Uterus (tissue), 4 donors: ENCODE measurements at places on chromosomes 5 and 9.

DNA sequence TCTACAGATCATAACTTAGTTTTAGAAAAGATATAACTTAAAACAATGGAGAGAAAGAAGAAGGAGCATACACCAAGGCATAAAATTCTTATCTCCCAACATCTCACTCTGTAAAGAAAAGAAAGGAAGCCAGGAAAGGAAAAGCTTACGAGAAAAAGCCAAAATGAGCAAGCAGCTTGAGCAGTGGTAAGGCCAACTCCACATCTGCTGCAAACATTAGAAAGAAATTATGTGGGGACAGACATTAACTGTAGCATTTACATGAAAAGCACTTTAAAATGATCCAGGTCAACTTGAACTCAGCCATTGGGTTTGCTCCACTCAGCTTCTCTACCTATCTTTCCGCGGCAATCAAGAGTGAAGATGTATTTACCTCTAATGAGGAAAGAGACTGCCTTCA is 176.9 kb downstream of the BNC2 start:
- H3K27ac ChIP-seq = no peak overlapping the region
- H3K4me3 ChIP-seq = no peak overlapping the region
- no peaks in the 10 kb centered on the region for H3K36me3 ChIP-seq
- DNase-seq = no peak
- H3K27me3 ChIP-seq = no peaks in the 10 kb centered on the region
- H3K4me1 ChIP-seq = no peaks in the 10 kb centered on the region

DNA sequence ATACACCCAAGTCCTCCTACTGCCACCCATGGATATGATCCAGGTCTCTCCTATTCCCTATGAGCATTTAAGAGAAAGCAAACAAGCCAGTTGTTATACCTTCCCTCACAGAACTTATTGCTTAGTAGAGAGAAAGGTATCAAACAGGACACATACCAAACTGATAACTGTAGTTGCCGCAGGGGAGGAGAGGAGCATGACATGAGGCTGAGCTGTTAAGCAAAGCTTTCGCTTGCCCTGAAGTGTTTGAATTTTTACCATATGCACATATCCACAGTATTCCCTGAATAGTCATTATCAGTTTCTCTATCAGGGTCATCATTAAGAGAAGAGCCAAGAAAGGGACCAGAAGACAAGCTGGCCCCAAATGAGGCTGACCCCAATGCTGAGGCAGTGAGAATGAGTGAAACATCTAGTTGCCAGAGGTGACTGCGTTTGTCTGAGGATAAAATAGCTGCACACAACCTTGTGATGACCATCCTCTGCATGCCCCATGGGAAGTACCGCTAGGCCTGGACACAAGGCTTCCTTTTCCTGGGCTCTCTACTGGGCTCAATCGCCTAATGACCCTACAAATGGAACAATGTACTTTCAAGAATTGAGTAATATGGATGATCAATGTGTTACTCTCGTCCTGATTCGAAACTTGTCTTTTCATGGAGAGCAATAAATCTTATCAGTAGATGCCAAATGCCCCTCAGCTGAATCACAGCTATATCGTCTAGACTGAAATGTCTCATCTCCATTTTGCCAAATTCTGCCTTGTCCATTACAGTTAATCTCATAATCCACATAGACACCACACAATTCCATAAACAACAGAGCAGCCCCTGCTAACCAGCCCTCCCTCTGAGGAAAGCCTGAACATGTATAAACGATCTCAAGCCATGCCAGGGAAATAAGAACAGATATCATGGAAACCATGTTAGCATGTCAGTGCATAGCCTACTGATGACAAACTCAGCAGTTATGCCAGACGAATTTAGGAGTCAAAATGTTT is 4.3 kb upstream of the IFNK start:
- H3K4me3 ChIP-seq = no peak overlapping the region
- no peak overlapping the region for H3K27ac ChIP-seq
- H3K27me3 ChIP-seq = no peaks in the 10 kb centered on the region
- DNase-seq = no peak
- H3K36me3 ChIP-seq = no peaks in the 10 kb centered on the region
- H3K4me1 ChIP-seq = peaks cover 6% of the 10 kb centered on the region

- no peaks in the 10 kb centered on the region for H3K27me3 ChIP-seq
- H3K4me3 ChIP-seq = no peak overlapping the region
- no peak for DNase-seq
Observed at GRCh38 chr9:91411096-91411771, 12.4 kb downstream of the NFIL3 start.

DNA sequence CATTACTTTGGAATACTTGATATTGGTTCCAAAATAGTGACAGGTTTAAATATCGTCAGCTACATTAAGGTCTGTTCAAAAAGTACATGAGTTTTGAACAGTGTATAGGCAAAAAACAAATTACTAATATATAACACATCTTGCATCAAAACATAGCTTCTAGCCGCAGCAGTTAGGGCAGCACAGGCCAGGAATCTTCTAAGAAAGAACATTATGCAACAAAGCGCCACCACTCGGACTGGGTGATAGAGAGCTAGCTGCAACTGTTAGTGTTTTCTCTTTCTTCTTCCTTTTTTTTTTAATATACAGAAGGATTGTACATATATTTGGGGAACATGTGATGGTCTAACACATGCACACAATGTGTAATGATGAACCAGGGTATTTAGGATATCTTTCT is 504.5 kb downstream of the NR2F1-AS1 start:
- H3K36me3 ChIP-seq = no peaks in the 10 kb centered on the region
- H3K27ac ChIP-seq = no peak overlapping the region
- H3K4me3 ChIP-seq = no peak overlapping the region
- no peak for DNase-seq
- H3K27me3 ChIP-seq = no peaks in the 10 kb centered on the region
- H3K4me1 ChIP-seq = no peaks in the 10 kb centered on the region

- H3K4me3 ChIP-seq = no peak overlapping the region
- no peak overlapping the region for H3K27ac ChIP-seq
- no peaks in the 10 kb centered on the region for H3K36me3 ChIP-seq
- no peaks in the 10 kb centered on the region for H3K4me1 ChIP-seq
- no peaks in the 10 kb centered on the region for H3K27me3 ChIP-seq
- no peak for DNase-seq
Observed at GRCh38 chr5:96721351-96721977, 59.3 kb downstream of the CAST start.

- H3K27ac ChIP-seq = no peak overlapping the region
- no peak overlapping the region for H3K4me3 ChIP-seq
- no peaks in the 10 kb centered on the region for H3K4me1 ChIP-seq
- DNase-seq = no peak
- no peaks in the 10 kb centered on the region for H3K27me3 ChIP-seq
- no peaks in the 10 kb centered on the region for H3K36me3 ChIP-seq
Observed at GRCh38 chr5:112333331-112333781, 85.7 kb downstream of the EPB41L4A start.

DNA sequence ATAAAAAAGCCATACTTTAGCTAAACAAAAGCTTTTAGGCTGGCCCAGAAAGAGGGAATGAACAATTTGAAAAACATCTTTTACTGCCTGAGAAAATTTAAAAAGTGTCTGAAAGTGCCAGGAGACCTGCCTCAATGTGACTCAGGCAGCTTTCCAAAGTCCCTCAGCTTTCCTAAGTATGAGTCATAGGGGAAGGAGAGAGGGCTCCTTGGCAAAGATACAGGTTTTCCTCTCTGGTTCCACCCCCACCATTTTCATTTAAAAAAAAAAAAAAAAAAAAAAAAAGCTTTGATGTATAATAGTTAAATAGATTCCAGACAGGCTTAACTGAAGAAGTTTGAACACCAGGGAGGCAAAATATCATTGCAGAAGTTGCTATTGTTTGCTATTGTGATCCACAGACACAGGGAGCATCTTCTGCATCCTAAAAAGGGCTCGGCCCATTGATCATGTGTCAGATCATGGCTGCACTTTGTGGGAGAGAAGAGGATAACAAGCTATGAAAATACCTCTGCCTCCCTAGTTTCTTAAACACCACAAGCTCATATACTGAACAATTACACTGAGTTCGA is 71.5 kb downstream of the MRPS27 start:
- peak overlapping the region; percentile 81 for H3K27ac ChIP-seq
- DNase-seq = peak; percentile 44
- no peaks in the 10 kb centered on the region for H3K27me3 ChIP-seq
- H3K36me3 ChIP-seq = no peaks in the 10 kb centered on the region

- no peak for DNase-seq
- H3K4me1 ChIP-seq = no peaks in the 10 kb centered on the region
- no peaks in the 10 kb centered on the region for H3K27me3 ChIP-seq
Observed at GRCh38 chr9:20995616-20996015, 35.8 kb downstream of the HACD4 start.

DNA sequence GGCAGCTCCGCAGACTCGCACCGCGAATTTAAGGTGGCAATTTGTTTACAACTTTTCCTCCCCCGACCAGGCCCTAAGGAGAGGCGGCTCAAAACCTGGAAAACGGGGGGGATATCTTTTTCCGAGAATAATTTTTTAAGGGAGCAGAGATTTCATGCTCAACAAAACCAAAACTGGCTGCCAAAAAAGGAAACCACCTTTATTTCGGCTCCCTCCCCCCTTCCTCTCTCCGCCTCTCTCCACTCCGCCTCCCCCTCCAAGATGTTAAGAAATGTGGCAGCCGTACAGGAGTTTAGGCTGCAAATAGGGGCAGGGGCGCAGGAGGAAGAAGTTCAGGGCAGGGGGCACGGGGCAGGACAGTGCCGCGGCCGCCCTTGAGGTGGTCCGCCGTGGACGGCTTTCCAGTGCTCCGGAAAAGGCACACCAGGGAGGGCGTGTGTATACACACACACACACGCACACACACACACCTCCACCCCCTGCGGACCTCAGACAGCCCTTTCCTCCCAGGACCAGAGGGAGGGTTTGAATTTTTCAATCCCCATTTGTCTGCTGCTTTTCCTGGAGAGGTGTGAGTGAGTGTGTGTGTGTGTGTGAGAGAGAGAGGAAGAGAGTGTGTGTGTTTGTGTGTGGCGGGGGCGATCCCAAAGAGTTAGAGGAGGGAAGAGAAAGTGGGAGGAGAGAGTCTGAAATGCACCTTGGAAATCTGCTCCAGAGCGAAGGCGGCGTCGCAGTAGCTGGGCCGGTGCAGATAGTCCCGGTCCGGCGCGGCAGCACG is 9.1 kb downstream of the PTCH1 start:
- peak overlapping the region; percentile 93 for H3K27ac ChIP-seq
- H3K4me1 ChIP-seq = no peaks in the 10 kb centered on the region
- peak; percentile 65 for DNase-seq

- peak; percentile 33 for DNase-seq
- H3K4me1 ChIP-seq = no peaks in the 10 kb centered on the region
- no peaks in the 10 kb centered on the region for H3K27me3 ChIP-seq
- H3K4me3 ChIP-seq = peak overlapping the region; percentile 87
- H3K36me3 ChIP-seq = no peaks in the 10 kb centered on the region
- peak overlapping the region; percentile 84 for H3K27ac ChIP-seq
Observed at GRCh38 chr5:218457-219291, 554 bp downstream of the SDHA start.

GRCh38 chr5:99061711-99062110 is 132.9 kb upstream of the CHD1 start:
- H3K27me3 ChIP-seq = peaks cover 4% of the 10 kb centered on the region
- H3K27ac ChIP-seq = no peak overlapping the region
- no peak overlapping the region for H3K4me3 ChIP-seq
- no peak for DNase-seq

- H3K36me3 ChIP-seq = no peaks in the 10 kb centered on the region
- no peaks in the 10 kb centered on the region for H3K4me1 ChIP-seq
- no peak for DNase-seq
- no peak overlapping the region for H3K4me3 ChIP-seq
- no peaks in the 10 kb centered on the region for H3K27me3 ChIP-seq
- H3K27ac ChIP-seq = no peak overlapping the region
Observed at GRCh38 chr5:37569466-37569865, 190.3 kb downstream of the WDR70 start.

- H3K36me3 ChIP-seq = no peaks in the 10 kb centered on the region
- H3K27me3 ChIP-seq = no peaks in the 10 kb centered on the region
- H3K27ac ChIP-seq = no peak overlapping the region
- H3K4me3 ChIP-seq = no peak overlapping the region
- DNase-seq = no peak
Observed at GRCh38 chr5:112267231-112267630, 151.8 kb downstream of the EPB41L4A start.

DNA sequence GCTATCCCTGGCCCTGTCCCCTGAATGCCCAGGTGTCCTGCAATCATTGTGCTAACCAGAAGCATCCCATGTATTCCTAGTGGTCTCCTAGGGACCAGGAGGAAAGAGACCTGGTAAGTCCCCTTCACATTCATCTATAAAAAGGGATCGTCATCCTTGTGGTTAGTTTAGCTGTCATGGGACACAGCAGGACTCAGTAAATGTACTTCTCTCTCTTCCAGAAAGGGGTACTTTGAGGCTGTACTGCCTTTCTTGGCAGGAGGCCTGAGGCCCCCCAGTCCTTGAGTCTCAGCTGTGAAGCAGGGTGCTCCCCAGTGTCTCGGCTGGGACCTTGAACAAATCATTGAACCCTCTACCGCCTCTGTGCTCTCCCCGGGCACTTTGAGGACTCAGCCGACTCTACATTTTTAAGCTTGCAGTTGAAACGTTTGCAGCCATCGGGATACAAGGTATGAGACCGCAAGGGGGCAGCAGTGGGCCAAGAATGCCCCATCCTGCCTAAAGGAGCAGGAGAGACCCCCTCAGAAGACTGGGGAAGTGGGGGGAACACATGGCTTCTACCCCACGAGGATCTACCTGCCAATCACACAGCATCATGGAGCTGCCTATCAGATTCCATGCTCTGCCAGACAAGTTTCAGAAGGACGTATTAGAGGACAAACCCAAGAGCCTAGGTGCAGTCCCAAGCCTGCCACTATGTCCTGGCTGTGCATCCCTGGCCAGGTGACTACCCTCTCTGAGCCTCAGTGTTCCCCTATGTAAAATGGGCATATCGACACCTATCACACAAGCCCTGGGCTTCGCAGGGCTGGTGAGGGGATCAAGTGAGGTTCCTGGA is 2.4 kb upstream of the PHYKPL start:
- no peaks in the 10 kb centered on the region for H3K27me3 ChIP-seq
- no peak overlapping the region for H3K4me3 ChIP-seq

DNA sequence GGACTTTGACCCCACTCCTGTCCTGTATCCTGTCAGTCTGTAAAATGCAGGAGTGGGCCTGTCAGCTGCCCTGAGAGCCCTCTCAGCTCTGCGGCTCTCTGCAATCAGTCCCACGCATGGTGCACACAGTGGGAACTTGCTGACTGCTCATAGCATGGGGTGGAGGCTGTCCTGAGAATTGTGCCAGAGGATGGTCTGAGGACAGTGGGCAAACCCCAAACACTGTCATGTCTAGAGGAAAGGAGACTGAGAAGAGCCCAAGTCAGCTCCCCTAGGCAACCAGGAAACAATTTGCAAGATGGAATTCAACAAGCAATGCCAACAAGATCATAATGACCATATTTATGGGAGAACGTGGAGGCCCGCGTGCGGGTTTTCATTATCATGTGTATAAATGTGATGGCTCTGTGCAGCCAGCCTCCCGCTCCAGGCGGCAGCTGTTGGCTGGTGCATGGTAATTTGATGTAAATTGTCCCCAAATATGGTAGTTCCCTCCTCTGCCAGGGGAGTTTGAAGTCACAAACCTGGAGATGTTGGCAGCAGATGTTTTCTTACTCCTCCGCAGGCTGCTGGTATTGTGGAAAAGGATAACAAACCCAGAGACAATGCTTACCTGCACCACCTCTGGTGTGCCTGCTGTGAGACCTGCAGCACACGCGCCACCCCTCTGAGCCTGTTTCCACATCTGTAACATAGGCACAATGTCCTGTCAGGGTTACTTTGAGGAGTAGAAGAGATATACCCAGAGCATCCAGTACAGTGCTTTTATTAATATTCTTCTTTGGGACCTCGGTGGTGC is 39.8 kb upstream of the ALDH1B1 start:
- no peak overlapping the region for H3K4me3 ChIP-seq
- H3K4me1 ChIP-seq = no peaks in the 10 kb centered on the region
- H3K27me3 ChIP-seq = no peaks in the 10 kb centered on the region
- no peak for DNase-seq

GRCh38 chr5:10712574-10713366 is 48.3 kb downstream of the DAP start:
- no peaks in the 10 kb centered on the region for H3K36me3 ChIP-seq
- no peaks in the 10 kb centered on the region for H3K4me1 ChIP-seq
- no peaks in the 10 kb centered on the region for H3K27me3 ChIP-seq
